SJSA1 (cell line): ENCODE measurements at places on chromosomes 1 and 21.

GRCh38 chr1:179205284-179205683 lies 24.2 kb downstream of the ABL2 start:
- no peak for DNase-seq

GRCh38 chr1:225711236-225711937 lies 58.5 kb upstream of the ENAH start:
- no peak for DNase-seq

GRCh38 chr1:21668232-21668950 lies 766 bp downstream of the RAP1GAP start:
- no peak for DNase-seq

DNA sequence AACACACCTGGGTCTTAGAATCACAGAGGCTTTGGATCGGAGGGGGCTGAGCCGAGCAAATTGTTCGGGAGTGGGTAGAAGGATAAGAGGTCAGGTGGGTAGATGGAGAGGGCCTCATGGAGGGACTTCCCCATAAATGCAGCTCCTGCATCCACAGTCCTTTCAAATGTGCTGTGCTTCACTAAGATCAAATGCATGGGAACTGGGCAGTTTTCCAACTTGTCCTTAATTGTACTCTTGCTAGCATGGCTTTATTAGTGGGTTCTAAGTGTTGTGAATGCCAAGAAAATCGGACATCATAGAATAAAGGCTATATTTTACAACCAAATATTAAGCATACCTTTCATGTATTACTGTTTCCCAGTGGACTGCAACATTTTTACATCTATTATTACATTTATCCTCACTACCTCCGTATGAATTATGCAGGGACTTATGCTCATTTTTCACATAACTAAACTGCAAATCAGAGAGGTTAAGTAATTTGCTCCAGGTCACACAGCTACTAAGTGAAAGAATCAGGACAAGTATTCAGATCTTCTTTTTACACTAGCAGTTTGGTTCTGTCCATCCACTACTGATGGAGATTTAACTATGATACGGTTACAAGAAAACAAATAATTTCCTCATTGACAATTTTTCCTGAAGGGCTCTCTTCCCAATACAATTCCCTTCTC lies 174.5 kb upstream of the RUNX1 start:
- DNase-seq = no peak

- DNase-seq = no peak
These were observed 55.9 kb downstream of the SLC35F3 start for GRCh38 chr1:233960386-233960785.

- DNase-seq = no peak
These were observed 10.5 kb upstream of the KDF1 start for GRCh38 chr1:26970810-26971209.

GRCh38 chr1:226602186-226603021 lies 53.8 kb downstream of the STUM start:
- DNase-seq = peak; percentile 59

GRCh38 chr1:116076831-116077230 lies 34.4 kb upstream of the MAB21L3 start:
- no peak for DNase-seq

DNA sequence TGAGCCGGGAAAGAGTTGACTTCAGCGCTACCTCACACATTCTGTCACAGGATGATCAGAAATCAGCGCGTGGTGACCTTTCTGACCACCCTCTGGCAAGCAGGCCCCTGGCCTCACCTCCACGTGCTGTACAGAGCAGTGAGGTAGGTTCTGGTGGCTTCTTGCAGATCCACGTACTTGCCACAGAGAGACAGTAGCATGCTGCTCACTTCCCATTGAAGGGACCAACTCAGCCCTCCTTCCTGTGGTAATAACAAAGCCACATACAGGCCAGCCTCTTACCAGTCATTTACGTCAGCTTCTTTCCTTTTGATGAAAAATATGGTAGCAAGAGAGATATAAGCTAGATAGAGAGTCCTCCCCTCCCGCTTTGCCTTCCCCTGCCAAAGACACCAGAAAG lies 200.7 kb downstream of the CHRM3 start:
- no peak for DNase-seq

DNA sequence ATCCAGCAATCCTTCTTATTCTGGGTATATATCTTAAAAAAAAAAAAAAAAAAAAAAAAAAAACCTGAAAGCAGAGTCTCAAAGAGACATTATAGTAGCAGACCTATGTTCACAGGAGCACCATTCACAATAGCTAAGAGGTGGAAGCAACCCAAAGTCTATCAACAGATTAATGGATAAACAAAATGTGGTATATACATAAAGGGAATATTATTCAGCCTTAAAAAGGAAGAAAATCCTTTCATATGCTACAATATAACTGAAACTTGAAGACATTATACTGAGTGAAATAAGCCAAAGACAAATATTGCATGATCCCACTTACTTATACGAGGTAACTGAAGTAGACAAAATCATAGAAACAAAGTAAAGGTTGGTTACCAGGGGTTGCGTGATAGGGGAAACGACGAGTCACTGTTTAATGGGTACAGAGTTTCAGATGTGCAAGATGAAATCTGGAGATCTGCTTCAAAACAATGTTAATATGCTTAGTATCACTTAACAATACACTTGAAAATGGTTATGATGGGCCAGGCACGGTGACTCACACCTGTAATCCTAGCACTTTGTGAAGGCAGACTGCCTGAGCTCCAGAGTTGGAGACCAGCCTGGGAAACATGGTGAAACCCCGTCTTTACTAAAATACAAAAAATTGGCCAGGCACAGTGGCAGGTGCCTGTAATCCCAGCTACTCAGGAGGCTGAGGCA lies 29.5 kb downstream of the PIK3R3 start:
- no peak for DNase-seq

DNA sequence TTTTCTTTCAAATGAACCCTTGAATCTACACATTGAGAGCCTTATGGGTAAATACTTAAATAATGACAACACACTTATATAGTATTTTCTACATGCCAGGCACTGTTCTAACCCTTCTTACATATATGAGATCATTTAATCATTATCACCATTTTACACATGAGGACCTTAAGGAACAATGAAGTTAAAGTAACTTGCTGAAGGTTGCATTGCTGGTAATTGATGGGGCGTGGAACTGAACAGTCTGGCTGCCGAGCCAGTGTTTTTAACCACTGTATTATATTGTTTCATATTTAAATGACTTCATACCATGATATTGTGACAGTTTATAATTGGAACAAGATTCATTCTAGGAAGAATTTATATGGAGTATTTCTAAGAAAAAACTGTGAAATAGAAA lies 111.9 kb upstream of the TENT5C start:
- no peak for DNase-seq

DNA sequence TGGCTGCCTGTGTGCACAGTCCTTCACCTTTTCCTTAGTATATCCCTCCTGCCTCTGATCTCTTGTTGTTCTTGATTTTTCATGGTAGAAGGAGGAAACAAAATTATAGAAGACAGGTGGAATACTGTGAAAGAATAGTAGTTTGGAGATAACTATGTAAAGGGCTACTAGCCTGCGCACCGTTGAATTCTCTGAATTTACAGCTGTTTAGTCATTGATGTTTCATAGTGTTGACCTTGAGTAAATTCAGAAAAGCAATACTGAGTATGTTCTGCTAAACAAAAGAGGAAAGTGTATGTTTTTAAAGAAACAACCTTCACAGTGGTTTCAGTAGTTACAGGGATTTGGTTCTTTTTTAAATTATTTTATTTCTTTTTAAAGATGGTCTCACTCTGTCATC lies 18.1 kb downstream of the CAMTA1 start:
- peak; percentile 22 for DNase-seq

- DNase-seq = no peak
These were observed 463.4 kb downstream of the CAMTA1 start for GRCh38 chr1:7248549-7249199.

- DNase-seq = no peak
These were observed 148.3 kb downstream of the PEX14 start for GRCh38 chr1:10622910-10623685.

- no peak for DNase-seq
These were observed 344.9 kb downstream of the ZNF326 start for GRCh38 chr1:90339811-90340210.

GRCh38 chr1:59484096-59484495 lies 187.2 kb downstream of the FGGY start:
- peak; percentile 72 for DNase-seq

DNA sequence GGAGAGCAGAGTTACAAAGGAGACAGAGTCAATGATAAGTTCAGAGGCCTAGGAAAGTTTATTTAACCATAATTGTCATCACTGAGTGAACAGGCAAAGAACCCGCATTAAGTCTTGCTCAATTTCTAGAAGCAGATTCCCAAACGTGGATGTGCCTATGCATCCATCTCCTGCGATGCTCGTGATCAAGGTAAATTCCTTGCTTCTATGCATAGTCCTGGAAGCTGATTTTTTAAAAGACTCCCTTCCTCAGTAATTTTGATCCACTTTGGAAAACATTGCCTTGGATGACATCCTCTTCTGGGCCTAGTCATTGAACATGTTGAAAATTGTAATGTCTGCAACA lies 116.4 kb downstream of the TNFSF18 start:
- DNase-seq = no peak

- DNase-seq = peak; percentile 21
These were observed 93.8 kb upstream of the PLPPR4 start for GRCh38 chr1:99170516-99170915.

DNA sequence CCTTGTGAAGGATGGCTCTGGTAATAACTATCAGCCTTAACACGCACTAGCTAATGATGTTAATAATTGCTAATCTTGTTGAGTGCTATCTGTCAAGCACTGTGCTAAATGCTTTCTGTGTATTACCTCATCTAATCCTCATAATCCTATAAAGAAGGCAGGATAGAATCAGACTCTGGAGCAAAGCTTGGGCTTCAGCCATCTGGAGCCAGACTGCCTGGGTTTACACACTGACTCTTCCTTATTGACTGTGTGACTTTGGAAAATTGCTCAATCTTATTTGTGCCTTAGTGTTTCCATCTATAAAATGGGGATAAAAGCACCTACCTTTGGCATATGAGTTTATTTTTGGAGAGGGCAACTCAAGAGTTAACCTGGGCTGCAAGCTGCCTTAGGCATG lies 216.1 kb downstream of the NUF2 start:
- no peak for DNase-seq

DNA sequence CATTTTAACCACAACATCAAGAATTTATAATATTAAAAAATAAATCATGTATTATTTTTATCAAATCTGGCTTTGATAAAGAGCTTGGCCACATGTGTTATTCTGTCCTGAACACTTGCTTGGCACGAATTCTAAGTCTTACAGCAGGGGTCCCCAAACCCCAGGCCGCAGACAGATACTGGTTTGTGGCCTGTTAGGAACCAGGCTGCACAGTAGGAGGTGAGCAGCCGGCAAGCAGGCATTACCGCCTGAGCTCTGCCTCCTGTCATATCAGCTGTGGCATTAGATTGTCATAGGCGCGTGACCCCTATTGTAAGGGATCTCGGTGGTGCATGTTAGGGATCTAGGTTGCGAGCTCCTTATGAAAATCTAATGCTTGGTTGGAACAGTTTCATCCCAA lies 127.6 kb upstream of the IVNS1ABP start:
- DNase-seq = no peak

DNA sequence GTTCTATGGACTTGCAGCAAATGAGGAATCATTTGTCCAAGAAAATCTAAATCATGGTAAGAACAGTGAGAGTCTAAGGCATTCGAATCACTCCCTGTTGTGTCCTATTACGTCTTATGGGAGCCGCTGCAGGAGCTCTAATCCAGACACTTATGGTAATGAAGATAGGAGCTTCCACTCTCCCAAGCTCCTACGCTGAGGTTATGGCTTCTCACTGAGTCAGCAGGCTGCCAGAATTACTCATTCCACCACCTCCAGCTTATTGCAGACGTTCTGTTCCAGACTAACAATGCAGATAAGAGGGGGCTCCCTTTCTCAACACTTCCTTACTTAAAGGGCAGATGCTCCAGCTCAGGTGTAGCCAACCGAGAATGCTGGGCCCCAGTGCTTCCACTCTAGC lies 212.6 kb downstream of the GREM2 start:
- DNase-seq = peak; percentile 18

GRCh38 chr1:20640183-20640597 lies 6.9 kb downstream of the PINK1 start:
- DNase-seq = peak; percentile 56

- DNase-seq = peak; percentile 41
These were observed 945 bp upstream of the WNT9A start for GRCh38 chr1:227948493-227949260.

GRCh38 chr1:3775490-3776230 lies 3.1 kb downstream of the SMIM1 start:
- DNase-seq = no peak

DNA sequence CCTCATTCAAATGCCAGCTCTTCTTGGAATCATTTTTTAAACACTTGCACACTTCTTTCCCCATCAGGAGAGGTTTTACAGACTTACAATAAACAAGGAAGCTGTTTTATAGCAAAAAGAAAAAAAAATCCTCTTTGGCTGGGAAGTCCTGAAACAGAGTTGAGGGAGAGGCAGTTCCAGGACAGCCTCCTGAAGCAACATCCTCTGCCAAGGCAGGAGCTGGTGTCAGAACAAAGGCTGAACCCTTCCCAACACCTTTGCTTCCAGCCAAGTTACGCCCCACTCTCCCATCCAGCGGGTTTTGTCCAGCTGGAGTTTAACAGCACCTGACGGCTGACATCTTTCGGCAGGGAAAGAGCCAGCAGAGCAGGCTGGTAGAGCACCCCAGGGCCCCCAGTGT lies 287.8 kb downstream of the RRAGC start:
- DNase-seq = no peak

GRCh38 chr1:100606438-100606837 lies 68.5 kb downstream of the GPR88 start:
- peak; percentile 51 for DNase-seq

- no peak for DNase-seq
These were observed 876.5 kb upstream of the B3GALT2 start for GRCh38 chr1:194062962-194063361.

DNA sequence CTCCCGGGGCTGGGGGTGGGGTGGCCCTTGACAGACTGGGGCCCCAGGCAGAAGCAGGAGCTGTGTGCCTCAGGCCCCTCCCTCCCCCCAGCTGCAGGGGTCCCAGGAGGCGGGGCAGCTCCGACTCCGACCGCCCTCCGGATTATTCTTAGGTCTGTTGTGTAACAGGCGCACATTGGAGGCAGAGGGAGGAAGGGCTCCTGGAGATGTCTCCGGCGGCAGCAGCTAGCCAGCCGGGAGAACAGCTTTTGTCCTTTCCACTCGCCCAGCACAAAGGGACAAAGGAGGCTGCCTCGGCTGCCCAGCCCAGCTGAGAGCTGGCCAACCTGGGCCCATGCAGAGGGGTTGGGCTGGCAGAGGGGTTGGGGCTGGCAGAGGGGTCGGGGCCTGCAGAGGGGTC lies 29.7 kb upstream of the PLCH2 start:
- no peak for DNase-seq

DNA sequence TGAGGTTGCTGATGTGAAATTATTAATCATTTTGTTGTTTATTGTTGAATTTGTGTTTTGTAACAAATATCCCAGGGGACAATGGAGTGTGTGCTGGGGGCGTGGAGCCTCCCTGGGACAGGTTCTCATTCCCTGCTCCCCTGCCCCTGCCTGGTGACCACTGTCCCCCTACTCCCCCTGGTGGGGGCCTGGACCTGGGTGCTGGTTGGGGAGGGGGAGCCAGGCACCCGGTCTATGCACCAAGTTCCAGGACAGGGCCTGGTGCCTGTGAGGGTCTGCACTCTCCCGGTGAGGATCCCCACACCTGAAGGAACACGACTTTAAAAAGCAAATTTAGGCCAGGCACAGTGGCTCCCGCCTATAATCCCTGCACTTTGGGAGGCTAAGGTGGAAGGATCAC lies 42.4 kb downstream of the CHD5 start:
- no peak for DNase-seq

- DNase-seq = peak; percentile 86
These were observed 1.6 kb downstream of the SPEN start for GRCh38 chr1:15848929-15849774.
